ENCODE measurements at places on chromosomes 6 and 20.

DNA sequence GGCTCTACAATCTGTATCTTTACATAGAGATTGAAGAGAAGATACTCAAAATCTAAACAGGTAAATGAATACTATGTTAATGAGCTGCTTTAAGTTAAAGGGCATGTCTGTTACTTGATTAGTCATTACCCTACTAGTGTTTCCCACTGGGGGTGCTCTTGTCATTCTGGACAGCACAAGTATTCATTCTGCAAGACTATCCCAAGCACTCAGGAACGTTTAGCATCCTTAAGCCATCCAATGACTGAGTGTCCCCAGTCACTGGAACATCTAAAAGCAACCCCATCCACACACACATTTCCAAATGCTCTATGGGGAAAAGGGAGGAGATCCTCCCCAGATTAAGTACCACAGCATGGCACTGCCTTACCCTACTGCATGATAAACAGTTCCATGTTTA lies 25.7 kb downstream of the EZR start:
- DNase-seq: no peak

GRCh38 chr6:156687789-156688619 lies 89.2 kb upstream of the ARID1B start:
- no peak for DNase-seq

DNA sequence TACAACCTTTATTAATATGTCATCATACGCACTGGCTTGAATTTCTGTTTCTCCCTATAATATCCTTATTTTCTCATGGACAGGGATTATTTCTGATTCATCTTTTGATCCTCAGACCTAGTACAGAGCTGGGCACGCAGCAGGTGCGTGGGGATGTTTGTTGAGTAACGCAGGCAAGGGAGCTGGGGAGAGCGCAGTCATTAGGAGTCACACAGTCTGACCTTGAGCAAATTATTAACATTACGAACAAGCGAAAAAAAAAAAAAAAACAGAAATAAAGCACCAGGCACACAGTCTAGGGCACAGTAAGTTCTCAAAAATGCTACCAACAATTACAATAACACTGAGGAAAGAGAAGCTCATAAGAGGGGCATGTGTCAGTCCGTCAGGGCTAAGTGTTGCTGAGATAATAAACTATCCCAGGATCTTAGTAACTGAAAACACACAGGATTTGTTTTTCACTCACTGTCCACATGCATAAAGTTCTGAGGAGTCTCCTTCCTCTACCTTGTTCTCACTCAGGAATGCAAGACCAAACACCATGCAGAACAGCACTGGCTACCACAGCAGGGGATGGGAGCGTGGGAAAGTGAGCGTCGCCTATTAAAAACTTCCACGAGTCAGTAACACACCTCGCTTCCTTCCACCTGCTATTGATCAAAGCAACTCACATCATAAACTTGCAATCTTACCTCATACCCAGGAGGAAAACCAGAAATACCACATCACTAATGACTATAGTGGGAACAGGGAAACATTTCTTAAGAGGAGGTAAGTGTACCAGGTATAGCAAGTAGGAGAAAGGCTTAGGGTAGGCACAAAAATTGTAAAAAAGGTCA lies 56.9 kb downstream of the PDE10A start:
- no peak for DNase-seq

DNA sequence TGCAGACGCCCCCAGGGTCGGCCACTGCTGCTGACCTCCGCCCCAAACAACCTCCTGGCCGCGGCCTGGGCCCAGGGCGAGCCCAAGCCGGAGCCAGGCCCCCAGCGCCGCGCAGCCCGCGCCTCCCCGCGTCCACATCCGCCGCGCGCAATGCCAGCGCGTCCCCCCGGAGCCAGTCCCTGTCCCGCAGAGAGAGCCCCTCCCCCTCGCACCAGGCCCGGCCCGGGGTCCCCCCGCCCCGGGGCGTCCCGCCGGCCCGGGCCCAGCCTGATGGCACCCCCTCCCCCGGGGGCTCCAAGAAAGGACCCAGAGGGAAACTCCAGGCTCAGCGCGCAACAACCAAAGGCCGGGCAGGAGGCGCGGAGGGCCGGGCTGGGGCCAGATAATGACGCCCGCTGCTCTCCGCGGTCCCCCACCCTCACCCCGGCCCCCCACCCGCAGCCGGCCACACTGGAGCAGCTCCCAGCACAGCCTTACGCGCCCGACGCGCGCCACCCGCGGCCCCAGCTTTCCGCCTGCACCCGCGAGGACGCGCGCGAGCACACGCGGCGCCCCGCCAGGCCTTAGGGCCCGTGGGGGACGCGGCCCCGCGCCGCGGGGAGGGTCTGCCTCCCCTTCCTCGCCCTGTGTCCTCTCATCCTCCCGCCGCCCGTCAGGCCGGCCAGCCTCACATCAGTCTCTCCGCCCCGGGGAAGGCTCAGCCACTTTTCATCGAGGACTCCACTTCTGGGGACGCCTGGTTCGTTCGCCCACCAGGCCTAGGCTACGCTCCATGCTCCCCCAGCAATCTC lies 12.9 kb upstream of the SLC22A7 start:
- no peak for DNase-seq

DNA sequence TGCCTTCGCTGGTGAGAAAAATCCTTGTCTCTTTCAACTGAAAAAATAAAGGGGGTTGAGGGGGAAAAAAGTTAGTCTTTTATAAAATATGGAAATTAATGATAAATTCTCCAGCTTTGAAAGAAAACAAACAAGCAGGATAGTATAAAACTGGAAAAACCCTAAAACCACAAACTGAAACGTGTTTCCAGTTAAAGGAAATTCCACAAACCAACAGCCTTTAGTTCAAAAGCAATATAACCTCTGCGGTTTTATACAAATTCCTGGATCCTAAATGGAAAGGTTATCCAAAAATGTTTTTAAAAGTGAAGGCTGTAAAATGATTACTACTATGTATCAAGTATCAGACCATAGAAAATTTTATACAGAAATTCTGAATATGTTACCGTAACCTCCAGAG lies 55.6 kb downstream of the BMP5 start:
- no peak for DNase-seq

- DNase-seq: no peak
Measured at GRCh38 chr6:136784910-136785746, 7.1 kb downstream of the MAP3K5 start.

- no peak for DNase-seq
Measured at GRCh38 chr20:40503119-40503518, 185.9 kb downstream of the MAFB start.
